Sciatic nerve (tissue), 2 donors: ENCODE measurements at places on chromosomes 12 and 14. TPM values are rescaled to one million over a fixed set of nuclear protein-coding genes. Genes with fewer than 3 reads are reported as not detected.
A peak's percentile ranks its signal among the peaks of the same experiment; 100 is the strongest.

Gene DYNLL1
- 431 TPM for total RNA-seq

Gene KRT77
- total RNA-seq = not detected

Gene KRT80
- 0.13 TPM for total RNA-seq

Gene IL31
- not detected for total RNA-seq

Gene KRT2
- not detected for total RNA-seq

Gene KRT79
- total RNA-seq = not detected

Gene FSCB
- total RNA-seq = 0.36 TPM

DNA sequence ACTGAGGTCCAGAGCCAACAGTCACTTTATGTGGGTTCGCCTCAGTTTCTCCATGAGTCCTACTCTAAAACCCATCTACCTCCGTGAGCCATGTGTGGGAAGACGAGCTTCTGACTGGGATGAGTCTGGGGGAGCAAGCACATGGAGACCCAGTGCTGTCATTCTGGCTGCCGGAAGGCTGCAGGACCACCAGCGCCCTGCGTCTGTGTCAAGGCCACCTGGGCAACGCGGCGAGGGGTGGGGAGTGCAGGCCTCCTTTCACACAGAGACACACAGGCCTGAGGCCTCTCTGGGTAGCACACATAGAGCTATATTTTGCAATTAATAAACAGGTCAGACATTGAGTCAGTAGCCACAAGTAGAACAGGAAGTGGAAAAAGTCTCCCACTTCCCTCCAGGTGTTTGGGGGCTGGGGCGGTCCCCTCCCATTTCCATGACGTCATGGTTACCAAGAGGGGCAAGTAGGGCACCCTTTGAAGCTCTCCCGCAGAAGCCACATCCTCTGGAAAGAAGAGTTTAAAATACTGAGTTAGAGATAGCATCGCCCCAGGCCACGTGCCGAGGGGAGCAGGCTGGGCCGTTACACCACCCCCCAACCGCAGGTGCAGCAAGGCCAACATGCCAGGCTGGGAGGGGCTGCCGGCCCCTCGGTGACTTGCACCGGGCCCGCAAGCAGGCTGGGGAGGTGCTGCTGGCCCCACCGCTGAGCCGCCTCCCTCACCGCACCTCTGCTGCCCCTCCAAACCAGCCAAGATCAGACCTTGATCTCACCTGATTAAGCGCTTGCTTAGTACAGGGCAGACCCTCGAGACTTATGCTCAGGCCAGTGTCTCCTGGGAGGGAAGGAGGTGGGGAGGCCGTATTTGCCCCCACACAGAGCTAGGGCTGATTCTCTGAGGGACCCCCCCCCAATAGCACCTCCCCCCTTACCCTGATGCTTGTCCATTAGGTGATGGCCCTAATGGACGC is 32.7 kb downstream of the DAD1 start:
- peak; percentile 70 for DNase-seq

- DNase-seq = no peak
These were observed 351.4 kb upstream of the ATP2B1 start for GRCh38 chr12:90060031-90060430.

GRCh38 chr14:75222208-75222701 is 45.8 kb upstream of the TMED10 start:
- DNase-seq = no peak

DNA sequence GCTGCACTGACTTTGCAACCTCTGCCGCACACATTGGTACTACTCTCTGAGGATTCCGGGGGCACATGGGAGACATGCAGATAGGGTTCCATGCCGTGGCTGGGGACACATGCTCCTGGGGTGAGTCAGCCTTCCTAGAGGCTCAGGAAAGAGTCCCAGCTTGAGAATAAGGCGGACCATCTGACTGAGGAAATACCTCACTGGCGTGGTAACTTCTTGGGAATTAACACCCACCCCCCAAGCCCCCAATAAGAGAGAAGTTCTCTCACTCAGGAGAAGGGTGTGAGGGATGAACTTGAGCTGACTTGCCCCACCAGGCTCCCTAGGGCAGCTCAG is 23.2 kb downstream of the PLXNC1 start:
- DNase-seq = no peak

- DNase-seq = no peak
These were observed 89.3 kb downstream of the OSBPL8 start for GRCh38 chr12:76470028-76470939.

- DNase-seq = no peak
These were observed 19.8 kb downstream of the HVCN1 start for GRCh38 chr12:110669193-110669502.

DNA sequence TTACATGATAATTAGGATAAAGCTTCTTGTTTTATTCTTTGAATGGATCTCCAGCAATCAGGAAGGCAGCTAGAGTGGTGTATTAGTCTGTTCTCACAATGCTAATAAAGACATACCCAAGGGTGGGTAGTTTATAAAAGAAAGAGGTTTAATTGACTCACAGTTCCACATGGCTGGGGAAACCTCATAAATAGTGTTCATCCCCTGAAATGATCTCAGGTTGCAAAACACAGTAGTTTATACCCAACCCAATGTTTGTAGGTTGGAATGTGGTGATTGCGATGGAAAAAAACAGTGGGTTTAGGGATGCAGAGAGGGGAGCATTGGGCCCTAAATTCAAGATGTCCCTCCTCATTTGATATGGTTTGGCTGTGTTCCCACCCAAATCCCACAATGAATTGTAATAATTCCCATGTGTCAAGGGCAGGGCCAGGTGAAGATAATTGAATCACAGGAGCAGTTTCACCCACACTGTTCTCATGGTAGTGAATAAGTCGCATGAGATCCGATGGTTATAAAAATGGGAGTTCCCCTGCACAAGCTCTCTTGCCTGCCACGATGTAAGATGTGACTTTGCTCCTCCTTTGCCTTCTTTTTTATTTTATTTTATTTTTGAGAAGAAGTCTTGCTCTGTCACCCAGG is 11.5 kb downstream of the MUCL1 start:
- DNase-seq = no peak

DNA sequence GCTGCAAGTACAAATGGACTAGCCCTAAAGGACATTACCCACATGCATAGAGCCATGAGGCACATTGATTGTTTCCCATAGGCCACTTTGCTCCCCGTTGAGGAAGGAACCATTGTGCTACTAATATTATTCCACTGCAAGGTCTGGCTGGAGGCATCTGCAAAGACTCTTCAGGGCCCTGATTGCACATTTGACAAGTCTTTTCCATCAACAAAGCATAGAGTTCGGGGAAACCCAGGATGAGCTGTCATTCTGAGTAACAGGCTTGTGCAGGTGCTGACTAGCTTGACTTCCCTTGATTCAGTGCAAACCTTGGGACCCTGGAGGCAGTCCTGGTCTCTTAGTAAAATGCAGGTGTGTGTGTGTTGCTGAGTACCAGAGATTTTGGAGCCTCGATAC is 73.8 kb downstream of the SUSD6 start:
- DNase-seq = no peak

DNA sequence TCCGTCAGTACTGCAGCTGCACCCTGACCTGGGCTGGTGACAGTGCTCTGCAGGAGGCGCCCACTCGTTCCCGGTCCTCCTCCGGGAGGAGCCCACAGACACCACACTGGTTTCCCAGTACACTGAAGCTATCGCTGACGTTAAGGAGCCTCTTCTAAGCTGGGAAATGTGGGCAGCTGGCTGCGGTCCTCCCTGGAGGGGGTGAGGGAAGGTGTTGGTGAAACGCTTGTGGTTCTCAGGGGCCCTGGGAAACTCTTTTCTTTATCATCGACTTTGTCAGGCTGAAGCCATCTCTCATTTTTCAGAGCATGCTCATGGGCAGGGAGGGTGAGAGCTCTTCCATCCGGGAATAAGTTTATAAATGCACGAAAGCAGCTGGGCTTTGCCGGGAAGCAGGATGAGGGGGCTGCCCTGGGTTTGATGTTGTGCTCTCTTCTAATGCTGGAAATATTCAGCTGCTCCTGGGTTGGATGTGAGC is 176.0 kb downstream of the CHST11 start:
- DNase-seq = no peak

DNA sequence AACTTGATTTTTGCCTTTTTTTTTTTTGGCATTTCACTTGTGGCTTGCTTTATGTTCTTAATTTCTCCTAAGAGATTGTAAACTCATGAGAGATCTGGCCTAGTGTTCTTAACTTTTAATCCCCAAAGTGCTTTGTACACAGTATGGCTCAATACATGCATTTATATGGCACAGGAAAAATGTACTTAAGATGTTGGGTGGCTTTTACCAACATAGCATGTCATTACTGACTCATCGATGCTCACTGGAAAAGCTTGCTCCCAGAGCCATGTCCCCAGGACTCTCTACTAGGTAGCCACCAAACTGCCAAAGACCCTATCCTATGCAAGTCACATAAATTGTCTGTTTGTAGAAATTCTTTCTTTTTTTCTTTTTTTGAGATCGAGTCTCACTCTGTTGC is 13.1 kb upstream of the SMCO3 start:
- DNase-seq = no peak

DNA sequence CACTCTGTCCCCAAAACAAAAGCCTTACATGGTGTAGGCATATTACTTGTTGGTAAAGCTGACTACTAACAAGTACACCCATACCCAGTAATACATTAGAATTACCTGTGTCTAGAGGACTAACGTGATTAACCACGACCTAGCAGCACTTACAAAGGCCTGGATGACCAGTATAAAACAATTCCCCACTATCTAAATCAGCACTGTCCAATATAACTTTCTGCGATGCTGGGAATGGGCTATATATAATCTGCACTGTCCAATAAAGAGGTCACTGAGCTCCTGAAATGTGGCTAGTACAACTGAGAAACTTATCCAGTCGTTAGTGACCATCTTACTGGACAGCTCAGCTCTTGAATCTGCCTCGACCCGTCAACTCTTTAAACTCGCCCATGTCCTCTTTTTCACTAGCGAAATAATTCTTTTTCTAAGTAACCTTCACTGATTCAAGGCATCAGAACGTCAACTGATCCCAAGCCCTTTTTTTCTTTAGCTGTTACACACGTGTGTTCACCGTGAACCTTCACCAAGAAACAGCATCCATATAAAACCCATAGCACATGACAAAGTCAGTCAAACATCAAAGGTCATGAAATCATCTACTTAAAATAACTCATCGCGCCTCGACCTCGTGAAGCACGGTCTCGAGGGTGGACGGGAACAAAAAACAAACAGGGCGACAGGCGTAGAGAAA is 905 bp upstream of the CIPC start:
- no peak for DNase-seq

GRCh38 chr12:94290353-94290752 is 142.0 kb downstream of the PLXNC1 start:
- no peak for DNase-seq

- no peak for DNase-seq
These were observed 290.7 kb upstream of the AMIGO2 start for GRCh38 chr12:47370421-47370820.

DNA sequence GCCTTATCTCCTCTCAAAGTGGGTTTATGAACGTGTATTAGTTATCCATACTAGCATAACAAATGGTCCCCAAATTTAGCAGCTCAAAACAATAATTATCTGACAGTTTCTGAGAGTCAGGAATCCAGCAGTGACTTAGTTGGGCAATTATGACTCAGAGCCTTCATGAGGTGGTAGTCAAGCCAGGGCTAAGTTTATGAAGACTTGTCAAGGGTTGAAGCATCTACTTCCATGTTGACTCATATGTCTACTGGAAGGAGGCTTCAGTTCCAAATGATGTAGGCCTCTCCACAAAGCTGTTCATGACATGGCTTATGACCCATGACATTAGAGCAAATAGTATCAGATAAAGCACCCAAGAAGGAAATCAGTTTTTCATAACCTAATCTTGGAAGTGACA is 73.2 kb downstream of the IPO8 start:
- DNase-seq = no peak

- no peak for DNase-seq
These were observed 7.1 kb upstream of the ZDHHC22 start for GRCh38 chr14:77148510-77149231.
